SK-N-SH (cell line): ENCODE measurements at places on chromosomes 1 and 21. TPM values are rescaled to one million over a fixed set of nuclear protein-coding genes. Genes with fewer than 3 reads are reported as not detected.

- DNase-seq, result no peak
Observed at GRCh38 chr1:72023063-72023930, 259.0 kb downstream of the NEGR1 start.

GRCh38 chr1:44290250-44291094 is 64.6 kb downstream of the ERI3 start:
- DNase-seq, result no peak

DNA sequence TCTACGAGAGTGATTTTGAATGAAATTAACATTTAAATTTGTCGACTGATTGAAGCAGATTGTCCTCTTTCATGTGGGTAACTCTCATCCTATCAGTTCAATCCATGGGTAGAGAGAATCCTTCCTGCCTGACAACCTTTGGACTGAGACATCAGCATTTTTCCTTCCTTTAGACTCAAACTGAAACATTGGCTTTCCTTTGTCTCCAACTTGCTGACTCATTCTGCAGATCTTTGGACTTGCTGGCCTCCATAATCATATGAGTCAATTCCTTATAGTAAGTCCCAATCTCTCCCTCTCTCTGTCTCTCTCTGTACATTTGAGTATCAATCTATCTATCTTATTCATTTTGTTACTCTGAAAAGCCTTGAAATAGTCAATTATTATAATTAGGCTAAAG is 416.7 kb downstream of the LRRIQ3 start:
- no peak for DNase-seq

DNA sequence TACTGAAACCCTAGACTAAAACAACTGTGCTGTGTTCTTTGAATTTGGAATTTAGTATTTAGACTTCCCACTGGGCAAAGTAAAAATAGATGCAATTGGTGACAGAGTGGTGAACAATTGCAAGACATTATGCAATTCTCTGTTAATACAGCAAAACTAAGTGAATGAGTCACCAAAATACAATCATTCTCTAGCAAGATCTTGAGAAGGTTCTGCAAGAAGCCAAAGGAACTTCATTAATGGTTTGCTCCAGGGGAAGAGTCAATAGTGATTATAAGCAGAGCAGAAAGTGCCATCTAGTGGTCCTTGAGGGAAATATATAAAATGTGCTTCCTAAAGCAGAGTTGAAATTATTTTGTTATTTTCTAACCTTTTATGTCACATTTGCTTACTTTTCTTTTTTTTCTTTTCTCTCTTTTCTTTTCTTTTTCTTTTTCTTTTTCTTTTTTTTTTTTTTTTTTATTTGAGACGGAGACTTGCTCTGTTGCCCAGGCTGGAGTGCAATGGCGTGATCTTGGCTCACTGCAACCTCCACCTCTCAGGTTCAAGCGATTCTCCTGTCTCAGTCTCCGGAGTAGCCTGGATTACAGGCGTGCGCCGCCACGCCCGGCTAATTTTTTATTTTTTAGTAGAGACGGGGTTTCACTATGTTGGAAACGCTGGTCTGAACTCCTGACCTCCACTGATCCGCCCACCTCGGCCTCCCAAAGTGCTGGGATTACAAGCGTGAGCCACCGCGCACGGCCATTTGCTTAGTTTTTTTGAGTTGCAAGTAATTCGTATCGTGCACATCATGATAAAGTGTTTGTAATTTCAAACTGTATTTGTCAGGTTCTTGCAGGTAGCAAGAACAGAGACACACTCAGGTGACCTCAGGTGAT is 99.2 kb downstream of the CTH start:
- DNase-seq, result peak; percentile 53

- DNase-seq, result no peak
Observed at GRCh38 chr1:246394121-246394520, 113.0 kb downstream of the SMYD3 start.

DNA sequence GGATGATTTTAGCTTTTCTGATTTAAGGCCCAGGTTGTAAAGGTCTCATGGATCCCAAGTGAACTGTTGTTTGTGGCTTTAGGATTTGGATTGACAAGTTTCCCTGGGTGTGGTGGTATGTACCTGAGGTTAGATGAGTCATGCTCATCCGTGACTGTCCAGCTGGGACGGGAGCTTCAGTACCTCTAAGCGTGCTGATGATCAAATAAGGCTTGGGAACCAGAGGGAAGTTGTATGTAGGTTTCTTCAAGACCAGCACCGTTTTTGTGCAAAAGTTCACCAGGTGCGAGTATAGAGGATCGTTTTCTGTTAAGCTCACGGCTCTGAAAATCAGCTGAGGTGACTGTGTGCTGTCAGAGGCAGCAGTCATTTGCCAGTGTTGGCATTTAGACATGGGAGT is 19.8 kb downstream of the PLA2G2E start:
- DNase-seq, result no peak

DNA sequence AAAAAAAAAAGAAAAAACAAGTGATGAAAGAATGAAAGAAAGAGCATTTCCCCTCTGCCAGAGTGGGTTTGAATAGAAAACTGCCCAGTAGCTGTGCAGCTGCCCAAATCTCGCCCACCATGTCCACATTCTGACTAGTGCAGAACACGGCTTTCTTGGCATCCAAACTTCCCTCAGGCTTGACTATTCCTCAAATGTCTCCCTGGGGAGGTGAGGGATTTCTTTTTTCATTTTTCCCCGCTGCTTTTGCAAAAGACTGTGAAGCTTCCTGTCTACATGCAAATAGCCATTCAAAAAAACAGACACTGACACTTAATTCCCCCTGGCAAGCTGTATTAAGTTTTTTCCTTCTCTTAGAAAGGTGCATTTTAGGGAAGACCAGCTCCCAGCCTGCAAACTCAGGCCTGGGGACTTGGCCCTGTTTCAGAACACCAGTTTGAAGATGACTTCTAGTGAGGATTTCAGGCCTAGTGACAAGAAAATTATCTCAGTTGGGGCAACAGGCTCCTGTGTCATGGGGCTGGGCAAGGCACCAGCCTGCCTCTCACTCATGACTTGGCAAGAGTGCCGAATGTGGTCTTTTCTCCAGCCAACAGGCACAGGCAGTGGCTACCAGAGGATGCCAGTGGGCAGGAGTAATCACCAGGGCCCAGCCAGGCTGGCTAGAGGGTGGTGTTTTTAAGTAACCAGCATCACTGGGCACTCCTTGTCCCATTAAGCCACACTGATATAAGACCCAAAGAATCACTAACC is 178.1 kb upstream of the NFIA start:
- no peak for DNase-seq

GRCh38 chr1:29243871-29244200 is 7.5 kb downstream of the PTPRU start:
- DNase-seq, result no peak

GRCh38 chr21:41564871-41565274 is 56.9 kb upstream of the TMPRSS2 start:
- DNase-seq, result no peak

KRTAP7-1 gene
- not detected in 2 replicates for polyA plus RNA-seq

VAMP3 gene
- 96.4 and 114 TPM in 2 replicates for polyA plus RNA-seq

TDRD5 gene
- not detected in 2 replicates for polyA plus RNA-seq

NR1I3 gene
- not detected in 2 replicates for polyA plus RNA-seq
